Neural progenitor cell (in vitro differentiated cells): ENCODE measurements at places on chromosomes 2 and 18. TPM values are rescaled to one million over a fixed set of nuclear protein-coding genes. Genes with fewer than 3 reads are reported as not detected.
A peak's percentile ranks its signal among the peaks of the same experiment; 100 is the strongest.

Gene SESTD1
- 24.8 and 43.1 TPM in 2 replicates for total RNA-seq

Gene OR6B2
- total RNA-seq: not detected in 2 replicates

GRCh38 chr2:9703701-9704221 is 73.0 kb upstream of the YWHAQ start:
- no peaks in the 10 kb centered on the region for H3K27me3 ChIP-seq
- H3K36me3 ChIP-seq: no peaks in the 10 kb centered on the region
- no peak for DNase-seq

GRCh38 chr2:204072443-204073324 is 136.1 kb downstream of the ICOS start:
- peak; percentile 65 for DNase-seq
- no peak overlapping the region for H3K27ac ChIP-seq
- H3K36me3 ChIP-seq: no peaks in the 10 kb centered on the region
- no peaks in the 10 kb centered on the region for H3K4me1 ChIP-seq
- no peak overlapping the region for H3K4me3 ChIP-seq
- H3K27me3 ChIP-seq: no peaks in the 10 kb centered on the region

DNA sequence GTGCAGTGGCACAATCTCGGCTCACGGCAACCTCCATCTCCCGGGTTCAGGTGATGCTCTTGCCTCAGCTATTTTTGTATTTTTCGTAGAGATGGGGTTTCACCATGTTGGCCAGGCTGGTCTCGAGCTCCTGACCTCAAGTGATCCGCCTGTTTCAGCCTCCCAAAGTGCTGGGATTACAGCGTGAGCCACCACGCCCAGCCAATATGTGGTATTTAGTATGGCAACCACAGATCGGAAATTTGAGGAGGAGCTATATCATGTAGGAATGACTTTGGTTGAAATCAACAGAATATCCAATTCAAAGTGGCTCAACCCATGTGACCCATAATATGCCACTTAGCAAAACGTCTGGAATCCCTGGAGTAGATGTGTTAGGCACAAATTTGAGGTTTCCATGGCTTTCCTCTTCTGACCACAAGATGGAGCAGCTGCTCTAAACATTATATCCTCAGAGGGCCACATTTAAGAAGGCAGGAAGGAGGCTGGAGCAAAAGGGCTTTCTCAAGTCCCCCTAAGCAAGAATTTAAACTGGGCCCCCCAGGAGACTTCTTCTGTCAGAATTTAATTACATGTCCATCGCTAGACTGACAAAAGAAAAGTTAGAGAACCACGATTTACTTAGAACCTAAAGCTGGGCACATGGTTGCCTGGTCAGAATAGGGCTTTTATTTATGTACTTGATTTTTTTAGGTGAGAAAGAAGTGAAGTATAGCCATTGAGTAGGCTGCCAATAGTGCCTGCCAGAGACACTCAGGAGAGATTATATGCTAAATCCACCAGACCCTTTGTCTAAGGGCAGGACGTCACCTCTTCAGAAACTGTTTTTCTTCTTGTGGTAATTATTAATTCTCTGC is 49.6 kb upstream of the ITSN2 start:
- no peak overlapping the region for H3K27ac ChIP-seq
- DNase-seq: peak; percentile 81
- peak overlapping the region; percentile 26 for H3K4me3 ChIP-seq
- no peaks in the 10 kb centered on the region for H3K27me3 ChIP-seq

DNA sequence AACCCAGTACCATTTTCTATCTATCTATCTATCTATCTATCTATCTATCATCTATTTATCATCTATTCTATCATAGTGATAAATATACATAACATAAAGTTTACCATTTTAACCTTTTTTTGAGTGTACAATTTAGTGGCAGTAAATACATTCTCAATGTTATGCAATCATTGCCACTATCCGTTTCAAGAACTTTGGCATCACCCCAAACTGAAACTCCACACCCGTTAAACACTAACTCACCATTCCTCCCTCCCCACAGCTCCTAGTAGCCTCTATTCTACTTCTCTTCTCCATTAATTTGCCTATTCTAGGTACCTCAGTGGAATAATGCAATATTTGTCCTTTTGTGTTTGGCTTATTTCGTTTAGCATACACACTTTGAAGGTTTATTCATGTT is 82.5 kb upstream of the KCNE4 start:
- DNase-seq: no peak
- H3K27me3 ChIP-seq: no peaks in the 10 kb centered on the region
- H3K4me3 ChIP-seq: no peak overlapping the region
- H3K27ac ChIP-seq: no peak overlapping the region

GRCh38 chr2:27251766-27252165 is 11.1 kb downstream of the SLC30A3 start:
- no peak overlapping the region for H3K27ac ChIP-seq
- H3K4me1 ChIP-seq: peaks cover 7% of the 10 kb centered on the region
- H3K27me3 ChIP-seq: peaks cover 19% of the 10 kb centered on the region
- H3K4me3 ChIP-seq: no peak overlapping the region
- no peak for DNase-seq
